ENCODE measurements at places on chromosomes 12 and 14. TPM values are rescaled to one million over a fixed set of nuclear protein-coding genes. Genes with fewer than 3 reads are reported as not detected.

Gene ANO4
- not detected for total RNA-seq

Gene ACOT4
- total RNA-seq, result 2.4 TPM

DNA sequence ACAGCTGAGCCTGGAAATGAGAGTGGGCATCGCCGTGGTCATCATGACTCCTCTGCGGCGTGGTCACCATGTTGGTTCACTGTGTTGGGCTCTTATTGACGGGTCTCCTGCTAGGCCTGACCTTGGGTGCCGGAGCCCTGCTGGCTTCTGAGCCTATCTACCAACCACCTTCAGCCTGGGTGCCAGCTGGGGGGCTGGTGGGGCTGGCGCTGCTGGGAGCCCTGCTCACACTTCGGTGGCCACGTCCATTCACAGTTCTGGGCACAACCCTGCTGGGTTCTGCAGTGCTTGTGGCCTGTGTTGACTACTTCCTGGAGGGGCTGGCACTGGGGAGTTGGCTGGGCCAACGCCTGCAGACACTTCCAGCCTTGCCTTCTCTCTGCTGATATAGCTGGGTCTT is 3.7 kb upstream of the DNAJC14 start:
- no peaks in the 10 kb centered on the region for H3K27me3 ChIP-seq
- H3K4me1 ChIP-seq, result peaks cover 25% of the 10 kb centered on the region
- DNase-seq, result no peak
- peaks cover 8% of the 10 kb centered on the region for H3K36me3 ChIP-seq
- H3K4me3 ChIP-seq, result no peak overlapping the region

DNA sequence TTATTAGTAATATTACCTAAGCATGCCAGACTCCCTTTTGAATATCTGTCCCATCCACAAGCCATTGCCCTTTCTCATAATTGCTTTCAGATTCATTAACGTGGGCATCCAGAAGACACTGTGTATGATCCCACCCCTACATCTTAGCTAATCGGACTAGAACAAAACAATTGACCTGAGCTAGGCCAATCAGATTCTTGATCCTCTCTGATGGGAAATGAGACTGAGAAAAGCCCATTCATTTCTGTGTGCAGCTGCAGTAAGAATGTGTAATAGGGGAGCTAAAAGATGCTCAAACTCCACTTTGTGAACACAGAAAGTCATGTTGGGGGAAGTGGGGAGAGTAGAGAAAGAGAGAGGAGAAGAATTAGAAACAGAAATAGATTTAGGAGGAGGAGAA is 281.7 kb upstream of the G2E3 start:
- DNase-seq, result no peak
- H3K36me3 ChIP-seq, result no peaks in the 10 kb centered on the region
- H3K27me3 ChIP-seq, result peaks cover 6% of the 10 kb centered on the region
